ENCODE measurements at places on chromosomes 16 and 17. TPM values are rescaled to one million over a fixed set of nuclear protein-coding genes. Genes with fewer than 3 reads are reported as not detected.
A peak's percentile ranks its signal among the peaks of the same experiment; 100 is the strongest.

The LRRC75A gene
- 1.2 TPM for total RNA-seq

The CCL8 gene
- total RNA-seq, result not detected

The TMEM204 gene
- 14.8 TPM for total RNA-seq

The FBXW10 gene
- total RNA-seq, result not detected

The PIGL gene
- 31.6 TPM for total RNA-seq

The MYH3 gene
- 2.4 TPM for total RNA-seq

The ZNF500 gene
- total RNA-seq, result 11.3 TPM

The KRT39 gene
- not detected for total RNA-seq

DNA sequence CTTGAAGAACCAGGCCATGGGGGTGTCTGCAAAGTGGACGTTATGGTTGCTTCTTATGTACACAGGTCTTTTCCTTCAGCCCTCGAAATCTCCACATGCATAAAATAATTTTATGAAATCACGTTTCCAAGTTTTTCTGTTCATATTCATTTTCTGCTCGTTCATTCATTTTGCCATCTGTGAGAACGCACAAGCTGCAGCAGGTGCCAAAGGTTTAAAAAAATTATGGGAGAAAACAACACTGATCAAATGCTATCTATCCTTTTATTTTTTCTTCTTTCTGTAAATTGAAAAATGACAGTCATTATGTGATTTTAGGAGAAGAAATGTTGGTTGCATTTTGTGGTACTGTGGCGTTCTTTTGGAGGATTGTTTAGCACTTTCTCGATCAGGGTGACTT lies 15.5 kb downstream of the SPACA3 start:
- DNase-seq, result no peak

- peak; percentile 44 for DNase-seq
These were observed 7.3 kb downstream of the THRA start for GRCh38 chr17:40069751-40070708.

DNA sequence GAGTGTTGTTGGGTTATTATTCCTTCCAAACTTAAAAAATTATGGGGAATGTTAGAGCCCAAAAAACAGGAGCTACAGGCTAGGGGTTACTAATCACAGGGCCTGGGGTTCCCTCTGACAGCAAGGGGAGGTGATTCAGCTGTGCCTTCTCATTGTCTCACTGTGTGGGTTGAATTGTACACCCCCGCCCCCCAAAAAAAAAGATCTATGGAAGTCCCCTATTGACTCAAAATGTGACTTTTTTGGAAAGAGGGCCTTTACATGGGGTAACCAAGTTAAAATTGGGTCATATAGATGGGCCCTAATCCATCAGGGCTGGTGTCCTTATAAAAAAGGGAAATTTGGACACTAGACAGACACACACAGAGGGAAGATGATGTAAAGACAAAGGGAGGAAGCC lies 190.2 kb downstream of the SOX9 start:
- DNase-seq, result no peak

GRCh38 chr16:1979271-1980029 lies 1.8 kb downstream of the NOXO1 start:
- DNase-seq, result peak; percentile 51

DNA sequence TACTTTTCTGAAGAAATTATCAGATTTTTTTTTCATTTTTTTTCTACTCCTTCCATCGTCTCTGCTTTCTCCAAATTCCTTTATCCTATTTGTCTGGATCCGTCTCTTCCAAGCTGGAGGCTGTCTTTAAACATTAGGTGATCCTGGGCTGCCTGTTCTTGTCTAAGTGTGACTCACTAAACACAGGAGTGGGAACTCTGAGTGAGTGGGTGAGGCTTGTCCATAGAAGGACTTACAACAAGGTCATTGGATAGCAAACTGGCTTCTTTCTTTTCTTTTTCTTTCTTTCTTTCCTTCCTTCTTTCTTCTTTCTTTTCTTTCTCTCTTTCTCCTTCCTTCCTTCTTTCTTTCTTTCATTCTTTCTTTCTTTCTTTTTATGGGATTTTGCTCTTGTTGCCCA lies 18.2 kb downstream of the ALOX15 start:
- DNase-seq, result no peak

- DNase-seq, result peak; percentile 58
These were observed 516 bp downstream of the CPNE2 start for GRCh38 chr16:57092786-57093411.

DNA sequence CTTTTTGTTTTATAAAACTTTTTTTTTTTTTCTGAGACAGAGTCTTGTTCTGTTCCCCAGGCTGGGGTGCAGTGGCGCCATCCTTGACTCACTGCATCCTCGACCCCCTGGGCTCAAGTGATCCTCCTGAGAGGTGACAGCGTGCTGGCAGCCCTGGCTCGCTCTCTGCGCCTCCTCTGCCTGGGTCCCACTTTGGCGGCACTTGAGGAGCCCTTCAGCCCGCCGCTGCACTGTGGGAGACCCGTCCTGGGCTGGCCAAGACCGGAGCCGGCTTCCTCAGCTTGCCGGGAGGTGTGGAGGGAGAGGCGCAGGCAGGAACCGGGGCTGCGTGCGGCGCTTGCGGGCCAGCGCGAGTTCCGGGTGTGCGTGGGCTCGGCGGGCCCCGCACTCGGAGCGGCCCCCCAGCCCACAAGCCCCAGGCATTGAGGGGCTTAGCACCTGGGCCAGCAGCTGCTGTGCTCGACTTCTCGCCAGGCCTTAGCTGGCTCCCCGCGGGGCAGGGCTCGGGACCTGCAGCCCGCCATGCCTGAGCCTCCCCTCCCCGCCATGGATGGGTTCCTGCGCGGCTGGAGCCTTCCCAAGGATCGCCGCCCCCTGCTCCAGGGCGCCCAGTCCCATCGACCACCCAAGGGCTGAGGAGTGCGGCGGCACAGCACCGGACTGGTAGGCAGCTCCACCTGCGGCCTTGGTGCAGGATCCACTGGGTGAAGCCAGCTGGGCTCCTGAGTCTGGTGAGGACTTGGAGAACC lies 49.6 kb upstream of the HELZ start:
- no peak for DNase-seq

DNA sequence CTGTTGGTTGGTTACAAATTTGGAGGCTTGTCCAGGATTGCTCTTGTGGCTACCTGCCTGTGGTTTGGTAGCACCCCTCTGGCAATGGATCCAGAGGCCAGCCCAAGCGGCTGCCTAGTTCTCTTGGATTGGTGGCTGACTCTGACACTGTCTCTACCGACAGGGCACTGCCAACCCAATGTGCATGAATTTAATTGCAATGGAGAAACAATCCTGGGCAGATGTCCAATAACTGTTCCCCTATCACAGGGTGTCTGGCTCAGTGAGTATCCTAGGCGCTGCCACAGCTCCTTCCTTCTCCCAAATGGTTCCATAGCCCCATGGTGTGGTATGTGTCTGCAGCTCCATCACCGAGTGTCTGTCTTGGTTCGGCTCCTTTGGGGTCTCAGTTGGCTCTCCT lies 19.5 kb downstream of the N4BP1 start:
- no peak for DNase-seq

DNA sequence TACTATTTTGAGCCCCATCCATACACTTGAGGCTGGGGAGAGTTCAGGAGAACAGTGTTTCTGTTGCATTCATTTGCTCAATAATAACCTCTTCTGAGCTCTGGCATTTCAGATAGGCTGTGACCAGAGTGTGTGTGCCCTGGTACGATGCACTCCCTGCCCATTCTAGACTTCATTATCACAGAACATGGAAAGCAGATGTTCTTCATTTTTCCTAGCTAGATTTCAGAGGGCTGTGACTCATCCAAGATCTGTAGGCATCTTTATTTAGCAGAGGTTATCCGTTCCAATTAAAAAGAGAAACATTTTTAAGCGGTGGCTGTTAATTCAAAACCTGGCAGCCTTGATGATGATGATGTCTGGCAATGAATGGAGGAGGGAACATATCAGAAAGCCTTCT lies 228.8 kb upstream of the EEF2KMT start:
- DNase-seq, result no peak

DNA sequence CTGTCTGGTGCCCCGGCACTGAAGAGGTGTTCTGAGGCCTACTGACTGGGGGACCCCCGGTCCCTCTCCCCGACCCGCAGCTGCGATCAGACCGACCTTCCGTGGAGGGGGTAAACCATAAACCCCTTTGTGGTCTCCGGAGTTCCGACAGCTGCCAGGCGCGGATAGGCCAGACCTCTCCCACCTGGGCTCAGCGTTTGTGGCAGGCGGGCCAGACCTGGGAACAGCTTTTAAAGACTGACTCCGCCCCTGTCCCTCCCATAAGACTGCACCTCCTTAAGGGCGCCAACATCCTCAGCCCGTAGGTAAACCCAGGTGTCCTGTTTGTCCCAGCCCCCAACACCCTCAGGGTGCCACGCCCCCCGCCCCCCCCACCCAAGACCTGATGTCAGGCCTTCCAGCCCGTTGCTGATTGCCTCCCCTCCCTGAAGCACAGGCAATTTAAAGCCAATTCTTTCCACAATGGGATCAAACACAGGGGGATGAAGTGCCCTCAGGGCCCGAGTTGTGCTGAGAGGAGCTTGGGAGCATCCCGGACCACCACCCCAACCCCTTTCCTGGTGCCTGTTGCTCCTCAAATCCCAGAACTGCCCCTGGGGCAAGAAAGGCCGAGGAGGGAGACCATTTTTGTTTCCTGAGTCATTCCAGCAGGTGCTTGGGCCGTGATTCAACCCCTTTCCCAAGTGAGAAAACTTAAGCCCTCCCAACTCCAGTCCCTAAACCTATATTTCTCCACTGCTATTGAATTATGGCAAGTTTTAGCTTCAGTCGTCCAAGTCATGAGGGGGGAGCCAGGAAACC lies at the start of gene SOX15:
TSS of gene SOX15 (minus strand) at position 204 of the 801 bp plus-strand sequence. CDS start 418 bp downstream, outside the sequence.
- DNase-seq, result peak; percentile 11

- no peak for DNase-seq
These were observed 19.2 kb upstream of the CACNG4 start for GRCh38 chr17:66945147-66945835.

GRCh38 chr17:19359151-19359550 lies 3.4 kb downstream of the B9D1 start:
- DNase-seq, result no peak

DNA sequence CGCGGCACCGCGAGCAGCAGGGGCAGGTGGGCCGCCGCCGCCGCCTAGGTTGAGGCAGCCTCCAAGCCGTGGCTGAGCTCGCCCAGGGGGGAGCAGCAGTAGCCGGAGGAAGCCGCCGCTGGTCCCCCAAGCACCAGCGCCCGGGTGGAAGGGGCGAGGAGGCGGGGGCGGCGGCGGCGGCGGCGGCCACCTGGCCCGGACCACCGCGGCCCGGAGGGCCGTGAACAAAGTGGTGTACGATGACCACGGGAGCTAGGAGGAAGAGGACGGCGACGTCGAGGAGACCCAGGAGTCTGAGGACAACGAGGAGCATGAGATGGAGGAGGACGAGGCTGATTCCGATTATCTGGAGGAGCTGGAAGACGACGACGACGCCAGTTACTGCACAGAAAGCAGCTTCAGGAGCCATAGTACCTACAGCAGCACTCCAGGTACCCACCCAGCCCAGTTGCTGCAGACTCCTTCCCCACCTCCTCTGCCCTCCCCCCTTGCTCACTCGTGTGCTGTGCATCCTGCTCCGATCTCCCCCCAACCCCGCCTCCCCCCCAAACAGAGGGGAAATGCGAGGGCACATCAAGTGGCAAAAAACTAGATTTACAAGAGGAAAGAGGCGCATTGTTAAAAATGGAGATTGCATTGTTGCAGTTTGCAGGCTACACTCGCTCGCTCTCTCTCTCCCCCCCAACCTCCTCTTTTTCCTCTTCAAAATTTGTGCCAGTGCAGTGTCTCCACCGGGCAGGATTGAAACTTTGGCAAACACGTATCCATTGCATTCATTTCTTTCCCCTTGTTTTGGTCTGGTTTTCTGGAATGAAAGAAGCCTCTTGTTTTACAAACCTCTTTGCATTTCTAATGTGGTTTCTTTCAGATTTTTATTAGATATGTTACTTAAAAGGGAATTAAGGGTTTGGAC lies 41.8 kb upstream of the AMZ2 start:
- DNase-seq, result peak; percentile 47

DNA sequence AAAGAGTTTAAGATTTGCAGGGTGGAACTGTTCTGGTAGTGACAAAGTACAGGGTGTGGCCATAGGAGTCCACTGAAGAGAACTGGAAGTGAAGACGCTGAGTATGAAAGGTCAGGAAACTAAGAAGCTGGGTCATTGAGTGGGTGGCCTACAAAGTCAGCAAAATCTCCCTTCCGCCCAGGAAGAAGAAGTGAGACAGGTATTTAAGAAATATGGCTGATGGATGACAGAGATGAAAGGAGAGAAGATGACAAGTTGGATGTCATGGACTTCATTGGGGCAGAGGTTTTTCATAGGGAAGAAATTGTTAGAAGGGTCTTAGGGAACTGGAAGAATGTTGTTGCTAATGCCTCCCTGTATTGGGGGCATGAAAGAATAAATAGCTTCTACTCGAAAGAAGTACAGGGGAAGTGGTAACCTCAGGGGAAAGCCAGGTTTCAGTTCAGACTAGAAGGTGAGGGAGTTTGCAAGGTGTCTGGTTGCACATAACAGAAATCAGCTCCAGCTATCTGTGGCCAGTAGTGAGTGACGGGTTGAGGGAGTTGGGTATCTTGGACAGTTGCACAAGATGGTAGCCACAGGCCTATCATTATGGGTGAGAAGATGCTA lies 33.6 kb upstream of the MED13 start:
- peak; percentile 28 for DNase-seq

- DNase-seq, result no peak
These were observed 2.4 kb downstream of the BRICD5 start for GRCh38 chr16:2208308-2208707.

- DNase-seq, result peak; percentile 40
These were observed 712 bp upstream of the SPECC1 start for GRCh38 chr17:20008242-20009051.

GRCh38 chr16:79037521-79038373 lies 562.8 kb downstream of the MAF start:
- DNase-seq, result no peak

DNA sequence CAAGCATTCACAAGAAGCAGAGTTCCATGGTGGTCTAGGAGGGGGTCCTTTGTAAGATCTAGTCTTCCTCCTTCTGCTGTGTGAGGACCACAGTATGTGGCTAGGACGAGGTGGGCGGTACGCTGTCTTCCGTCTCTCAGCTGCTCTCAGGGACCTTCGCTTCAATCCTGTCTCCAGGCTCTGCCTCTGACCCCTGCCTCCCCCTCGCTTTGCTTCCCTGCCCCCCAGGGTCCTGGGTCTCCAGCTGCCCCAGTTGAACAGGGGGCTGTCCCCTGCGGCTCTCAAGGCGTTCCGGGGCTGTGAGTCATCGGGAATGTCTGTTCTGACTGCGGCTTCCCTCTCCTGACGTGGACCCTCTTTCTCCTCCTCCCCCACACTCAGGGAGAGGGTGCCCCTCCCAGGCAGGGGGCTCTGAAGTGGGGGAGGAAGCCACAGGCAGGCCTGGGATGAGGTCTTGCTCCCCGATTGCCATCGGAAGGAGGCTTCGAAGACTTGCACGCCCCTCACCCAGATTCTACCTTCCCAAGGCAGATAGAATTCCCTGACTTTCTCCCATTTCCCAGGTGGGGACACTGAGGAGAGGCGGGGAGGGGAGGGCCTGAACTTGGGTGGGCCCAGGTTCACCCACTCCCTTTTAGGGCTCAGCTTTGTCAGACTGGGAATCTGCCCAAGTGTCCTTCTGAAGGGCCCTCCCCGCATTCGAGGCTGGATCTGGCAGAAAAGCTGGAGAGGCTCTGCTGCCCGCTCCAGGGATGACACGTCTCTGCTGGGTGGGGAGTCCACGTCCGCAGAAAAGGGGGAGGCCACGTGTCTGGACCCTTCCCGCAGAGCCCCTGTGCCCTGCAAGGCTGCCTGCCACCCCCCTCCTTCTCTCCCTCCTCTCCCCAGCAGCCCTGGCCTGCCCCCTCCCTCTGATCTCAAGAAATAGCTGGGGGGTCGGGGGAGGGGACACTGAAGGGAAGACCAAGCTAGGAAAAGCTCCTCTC lies 9.1 kb upstream of the COL1A1 start:
- peak; percentile 9 for DNase-seq

GRCh38 chr17:77036841-77037381 lies 103.9 kb upstream of the SEC14L1 start:
- DNase-seq, result no peak

GRCh38 chr16:4945560-4946502 lies 8.9 kb upstream of the PPL start:
- DNase-seq, result no peak
